Frontal cortex (tissue), 4 donors: ENCODE measurements at places on chromosomes 6 and 20. TPM values are rescaled to one million over a fixed set of nuclear protein-coding genes. Genes with fewer than 3 reads are reported as not detected.

Gene PAK1IP1
- 32.2 TPM for total RNA-seq

Gene STK38
- total RNA-seq: 9.8 TPM

Gene TCF21
- total RNA-seq: not detected

Gene RPS6KA2
- total RNA-seq: 24.9 TPM

Gene ANKRD66
- not detected for total RNA-seq

Gene KCNK5
- total RNA-seq: under 0.01 TPM

Gene ASIP
- total RNA-seq: not detected

Gene CALHM5
- total RNA-seq: 0.41 TPM

Gene CLVS2
- total RNA-seq: 34.2 TPM

Gene SGK2
- 0.41 TPM for total RNA-seq

Gene PLCB4
- 11.8 TPM for total RNA-seq

Gene OXT
- not detected for total RNA-seq

Gene PDYN
- total RNA-seq: 16.3 TPM

Gene KPNA5
- 52.6 TPM for total RNA-seq

Gene KIAA1755
- 1.2 TPM for total RNA-seq

Gene FAXC
- 41.6 TPM for total RNA-seq

Gene SLC52A3
- under 0.01 TPM for total RNA-seq

Gene FAM50B
- 22.0 TPM for total RNA-seq

Gene CLPSL2
- total RNA-seq: not detected

Gene AGER
- 0.82 TPM for total RNA-seq

Gene EYA4
- 0.41 TPM for total RNA-seq

Gene PLA2G7
- 1.6 TPM for total RNA-seq

Gene ENPP1
- 0.41 TPM for total RNA-seq

Gene SERINC3
- total RNA-seq: 89.7 TPM

Gene FILIP1
- total RNA-seq: 2.9 TPM

Gene KIF25
- total RNA-seq: 0.41 TPM

Gene SRSF12
- total RNA-seq: 36.7 TPM

Gene SMOC2
- total RNA-seq: 4.9 TPM

Gene XKR7
- 9.8 TPM for total RNA-seq
